ENCODE measurements at places on chromosomes 4 and X. TPM values are rescaled to one million over a fixed set of nuclear protein-coding genes. Genes with fewer than 3 reads are reported as not detected.

Gene CXCL8
- 7,833 TPM for total RNA-seq

Gene CACNA1F
- total RNA-seq, result 0.31 TPM

Gene DDX53
- not detected for total RNA-seq

Gene MTNR1A
- not detected for total RNA-seq

Gene POLN
- total RNA-seq, result 1.4 TPM

Gene TMEM185A
- total RNA-seq, result 5.5 TPM

Gene NPY1R
- not detected for total RNA-seq

Gene RHOXF2
- not detected for total RNA-seq

All from mononuclear cell (primary cell).